ENCODE measurements at places on chromosomes 12 and 14.

DNA sequence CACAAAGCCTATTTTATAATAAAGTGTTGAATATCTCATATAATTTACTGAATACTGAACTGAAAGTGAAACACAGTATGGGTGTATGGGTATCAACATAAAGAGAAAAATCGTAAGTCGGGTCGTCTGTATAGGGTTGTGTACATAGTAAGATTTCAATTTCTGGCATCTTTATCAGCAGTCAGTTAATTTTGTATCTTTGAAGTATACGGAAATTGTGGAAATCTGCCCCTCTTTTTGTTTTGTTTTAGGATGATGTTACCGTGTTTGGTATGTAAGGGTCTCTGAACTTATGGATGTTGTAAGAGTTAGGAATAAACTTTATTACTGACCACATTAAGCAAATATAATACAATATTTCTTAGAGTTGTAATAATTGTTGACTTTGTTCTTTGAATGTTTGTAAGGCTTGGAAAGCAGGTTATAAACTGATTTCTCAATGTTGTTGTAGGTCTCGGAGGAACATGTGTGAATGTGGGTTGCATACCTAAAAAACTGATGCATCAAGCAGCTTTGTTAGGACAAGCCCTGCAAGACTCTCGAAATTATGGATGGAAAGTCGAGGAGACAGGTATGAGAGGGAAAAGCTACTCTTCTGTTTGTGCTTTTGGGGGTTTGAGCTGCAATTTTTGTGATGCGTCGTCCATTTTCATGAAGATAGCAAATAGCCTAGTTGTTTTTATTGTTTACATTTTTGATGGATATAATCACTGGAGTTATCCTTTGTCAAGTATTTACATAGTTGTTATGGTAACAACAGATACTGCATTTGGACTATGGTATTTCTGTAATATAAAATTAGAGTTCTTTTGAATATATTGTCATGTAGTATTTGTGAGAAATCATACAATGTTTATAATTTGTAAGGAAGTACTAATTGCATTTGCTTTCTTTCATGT lies 12.0 kb downstream of the EID3 start:
- no peak for DNase-seq

GRCh38 chr12:3704512-3705353 lies 48.2 kb downstream of the CRACR2A start:
- DNase-seq = no peak

GRCh38 chr12:133081159-133081780 lies 547 bp downstream of the ZNF140 start:
- DNase-seq = peak; percentile 18

DNA sequence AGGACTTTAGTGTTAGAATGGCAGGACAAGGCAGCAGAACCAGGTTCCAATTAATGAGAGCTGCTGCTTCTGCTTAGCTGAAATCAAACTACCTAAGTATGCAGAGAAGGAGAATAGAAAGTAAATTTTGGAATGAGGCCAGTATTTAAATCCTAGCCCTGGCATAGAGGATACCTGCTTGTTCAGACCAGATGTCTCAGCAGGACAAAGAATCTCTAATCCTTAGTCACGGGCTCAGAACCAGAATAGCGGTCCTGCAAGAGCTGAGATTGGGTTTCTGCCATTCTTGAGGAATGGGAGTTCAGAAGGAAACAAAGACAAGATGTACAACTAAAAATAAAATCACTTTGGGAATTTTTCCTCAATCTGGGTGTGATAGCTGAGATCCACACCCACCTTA lies 550.8 kb upstream of the TMEM132C start:
- DNase-seq = no peak

Data from retina (tissue), 1 donor.